ENCODE measurements at places on chromosomes 3 and 15.

- DNase-seq: no peak
Observed at GRCh38 chr3:195155570-195156241, 115.3 kb downstream of the XXYLT1 start.

- no peak for DNase-seq
Observed at GRCh38 chr3:25565807-25566206, 98.9 kb downstream of the TOP2B start.

DNA sequence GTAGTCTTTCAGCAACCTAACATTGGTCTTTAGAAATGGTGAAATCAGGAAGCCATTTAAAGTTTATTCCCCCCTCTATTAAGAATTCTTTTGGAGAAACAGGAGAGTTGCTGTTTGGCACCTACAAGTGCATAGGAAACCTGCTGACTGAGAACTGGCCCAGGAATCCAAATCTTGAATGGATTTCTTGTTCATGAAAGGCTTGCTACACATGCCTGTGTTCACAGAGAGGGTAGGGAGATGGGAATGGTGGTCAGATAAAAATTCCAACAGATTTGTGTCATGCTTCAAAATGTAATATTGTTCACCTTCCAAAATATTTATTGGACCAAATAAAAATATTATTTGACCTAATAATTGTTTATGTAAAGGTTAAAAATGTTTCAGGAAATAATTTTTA lies 24.2 kb upstream of the ZPLD1 start:
- DNase-seq: no peak

- DNase-seq: no peak
Observed at GRCh38 chr3:52068055-52068571, 11.7 kb upstream of the DUSP7 start.

DNA sequence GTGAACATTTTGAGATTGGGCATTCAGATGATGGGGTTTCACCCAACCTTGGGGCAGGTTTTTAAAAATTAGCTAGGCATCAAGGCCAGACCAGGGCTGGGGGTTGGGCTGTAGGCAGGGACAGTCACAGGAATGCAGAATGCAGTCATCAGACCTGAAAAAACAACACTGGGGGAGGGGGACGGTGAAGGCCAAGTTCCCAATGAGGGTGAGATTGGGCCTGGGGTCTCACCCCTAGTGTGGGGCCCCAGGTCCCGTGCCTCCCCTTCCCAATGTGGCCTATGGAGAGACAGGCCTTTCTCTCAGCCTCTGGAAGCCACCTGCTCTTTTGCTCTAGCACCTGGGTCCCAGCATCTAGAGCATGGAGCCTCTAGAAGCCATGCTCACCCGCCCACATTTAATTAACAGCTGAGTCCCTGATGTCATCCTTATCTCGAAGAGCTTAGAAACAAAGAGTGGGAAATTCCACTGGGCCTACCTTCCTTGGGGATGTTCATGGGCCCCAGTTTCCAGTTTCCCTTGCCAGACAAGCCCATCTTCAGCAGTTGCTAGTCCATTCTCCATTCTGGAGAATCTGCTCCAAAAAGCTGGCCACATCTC lies 6.1 kb downstream of the RHO start:
- DNase-seq: no peak

Measured in NCI-H1048 (cell line).